ENCODE measurements at places on chromosomes 1 and 21.
A peak's percentile ranks its signal among the peaks of the same experiment; 100 is the strongest.

GRCh38 chr1:4485398-4485797 lies 169.0 kb upstream of the AJAP1 start:
- no peak for DNase-seq

DNA sequence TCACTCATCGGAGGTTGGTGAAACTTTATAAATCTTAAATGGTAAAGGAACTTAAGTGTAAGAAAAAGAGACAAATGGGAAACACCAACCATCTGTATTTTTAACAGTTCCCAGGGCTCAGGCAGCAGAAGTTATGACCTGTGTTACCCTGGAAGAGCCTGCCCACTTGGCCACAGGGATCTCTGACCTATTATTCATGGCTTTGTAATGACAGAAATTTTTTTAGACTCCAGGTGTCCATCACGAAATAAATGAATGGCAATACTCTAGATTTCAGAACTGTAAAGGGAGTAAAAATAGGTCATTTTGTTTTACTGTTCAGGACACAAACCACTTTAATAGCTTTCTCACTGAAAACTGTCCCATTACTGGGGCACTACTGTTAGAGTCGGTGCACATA lies 389.8 kb downstream of the VAV3 start:
- no peak for DNase-seq

DNA sequence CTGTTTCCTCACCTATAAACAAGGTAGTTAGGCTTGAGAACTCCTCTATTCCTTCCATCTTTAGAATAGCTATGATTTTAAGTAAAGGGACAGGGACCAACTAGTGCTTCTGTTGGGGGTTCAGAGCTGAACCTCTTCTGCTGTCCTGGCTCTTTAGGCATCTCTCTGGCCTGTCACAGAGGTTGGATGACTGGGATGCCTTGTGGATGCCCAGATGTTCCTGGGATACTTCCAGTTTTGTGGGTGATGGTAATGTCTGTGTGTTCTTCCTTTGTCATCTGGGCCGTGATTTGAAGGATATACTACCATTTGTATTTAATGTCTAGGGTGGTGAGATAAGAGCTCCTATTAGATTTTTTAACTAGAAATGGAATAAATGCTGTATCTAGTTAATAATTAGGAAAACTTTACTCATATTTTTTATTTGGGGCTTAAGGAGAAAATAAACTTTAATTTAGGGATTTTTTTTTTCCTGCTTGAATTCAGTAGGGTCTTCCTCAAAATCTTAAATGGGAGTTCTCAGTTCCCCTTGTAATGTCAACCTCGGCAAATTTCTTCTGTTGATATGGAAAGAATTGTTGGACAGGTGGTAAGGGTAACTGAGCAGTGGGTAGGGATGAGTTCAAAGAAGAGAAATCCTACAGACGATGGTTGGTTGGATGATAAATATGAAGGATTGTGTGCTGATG lies 47.2 kb downstream of the LAMC1 start:
- DNase-seq, result no peak

DNA sequence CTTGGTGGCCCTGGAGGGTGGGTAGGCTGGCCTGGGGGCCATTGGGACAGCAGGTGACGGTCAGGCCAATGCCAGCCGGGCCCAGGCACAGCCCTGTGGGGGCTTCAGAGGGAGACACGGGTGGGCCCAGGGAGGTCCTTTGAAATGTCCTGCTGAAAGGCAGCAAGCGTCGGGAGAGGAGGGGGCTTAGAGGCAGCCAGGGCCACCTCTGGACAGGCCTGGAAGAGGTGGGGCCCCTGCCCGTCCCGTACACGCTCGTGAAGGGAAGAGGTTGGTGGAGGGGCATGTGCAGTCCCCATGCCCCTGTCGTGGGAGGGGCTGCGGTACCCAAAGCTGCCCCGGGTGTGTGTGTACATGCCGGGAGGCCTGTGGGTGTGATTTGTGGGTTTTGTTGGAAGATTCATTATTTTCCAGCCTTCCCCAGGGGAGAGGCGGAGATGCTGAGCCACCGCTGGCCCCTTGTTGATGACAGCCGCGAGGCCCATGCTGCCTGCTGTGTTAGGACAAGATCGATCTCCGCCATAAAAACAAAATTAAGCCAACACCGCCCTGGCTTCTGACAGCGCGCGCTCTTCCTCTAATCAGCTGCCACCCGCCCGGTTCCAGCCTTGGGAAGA lies 3.4 kb upstream of the PLCH2 start:
- no peak for DNase-seq

DNA sequence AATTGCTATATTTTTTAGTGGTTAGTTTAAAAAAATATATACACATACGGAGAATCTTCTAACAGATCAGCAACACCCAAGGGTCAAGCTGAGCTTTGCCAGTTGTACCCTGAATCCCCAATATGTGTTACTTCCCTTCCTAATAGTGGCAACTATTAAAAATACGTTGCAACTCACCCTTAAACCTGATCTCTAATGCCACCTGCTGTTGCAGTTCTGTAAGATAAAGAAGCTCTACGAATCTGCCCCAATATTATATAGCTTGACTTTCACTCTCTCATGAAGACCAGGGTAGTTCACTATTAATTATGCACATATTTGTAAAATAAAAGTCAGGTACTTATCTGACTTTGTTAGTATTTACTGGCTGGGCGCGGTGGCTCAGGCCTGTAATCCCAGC lies 58.4 kb downstream of the ASH1L start:
- no peak for DNase-seq

- DNase-seq, result no peak
Observed at GRCh38 chr1:79041666-79042065, 35.1 kb upstream of the ADGRL4 start.

DNA sequence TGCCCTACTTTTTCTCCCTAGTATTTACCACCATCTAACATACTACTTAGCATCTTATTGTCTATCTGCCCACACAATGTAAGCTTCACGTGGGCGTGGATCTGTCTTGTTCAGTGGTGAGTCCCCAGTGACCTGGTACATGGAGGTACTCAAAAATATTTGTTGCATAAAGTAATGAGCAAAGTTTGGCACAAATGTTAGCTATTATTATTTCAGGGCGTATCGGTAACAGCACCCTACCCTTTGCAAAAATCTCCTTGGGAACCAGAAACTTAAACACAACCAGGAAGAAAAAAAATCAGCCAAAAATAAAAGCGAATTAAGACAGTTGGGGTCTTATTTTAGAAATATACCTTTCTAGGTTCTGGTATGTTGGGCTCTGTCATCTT lies 454 bp upstream of the NENF start:
- DNase-seq, result peak; percentile 9

- DNase-seq, result peak; percentile 83
Observed at GRCh38 chr21:26842974-26843932, 2.0 kb downstream of the ADAMTS1 start.

DNA sequence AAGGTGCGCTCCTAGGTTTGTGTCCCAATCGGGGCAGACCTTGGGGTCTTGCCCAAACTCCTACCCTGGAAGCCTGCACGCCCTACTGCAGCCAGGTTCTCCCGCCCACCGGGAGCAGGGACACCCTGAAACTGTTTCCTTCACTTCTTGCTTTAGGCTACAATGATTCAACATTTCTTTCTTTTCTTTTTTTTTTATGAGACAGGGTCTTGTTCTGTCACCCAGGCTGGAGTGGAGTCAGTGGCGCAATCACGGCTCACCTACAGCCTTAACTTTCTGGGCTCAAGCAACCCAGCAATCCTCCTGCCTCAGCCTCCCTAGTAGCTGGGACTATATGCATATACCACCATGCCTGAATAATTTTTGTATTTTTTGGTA lies 75.8 kb downstream of the ITPKB start:
- no peak for DNase-seq

DNA sequence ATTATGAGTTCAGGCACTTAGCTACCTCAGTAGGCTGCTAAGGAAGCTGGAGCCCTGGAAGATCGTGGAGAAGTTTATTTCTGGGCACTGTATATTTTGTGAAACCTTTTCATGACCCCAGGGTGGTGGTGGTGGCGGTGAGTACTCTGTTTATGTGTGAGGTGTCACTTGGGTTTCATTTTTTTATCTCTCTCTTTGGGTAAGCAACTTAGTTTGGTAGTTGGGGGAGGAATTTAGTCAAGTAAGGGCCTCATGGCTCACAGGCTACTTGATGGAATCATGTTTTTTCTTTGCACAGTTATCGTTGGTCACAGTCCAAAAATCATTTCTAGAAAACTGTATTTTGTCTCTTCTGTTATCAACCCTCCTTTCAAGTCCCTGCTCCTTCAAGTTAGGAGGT lies 33.9 kb downstream of the C1orf141 start:
- no peak for DNase-seq

GRCh38 chr1:204151552-204152309 lies at the start of gene ETNK2:
ETNK2 (minus strand) TSS chr1:204152044; CDS start chr1:204151852, 192 bp downstream.
- no peak for DNase-seq

GRCh38 chr1:916173-917075 lies 7.3 kb upstream of the SAMD11 start:
- DNase-seq, result no peak

- no peak for DNase-seq
Observed at GRCh38 chr1:157725221-157725577, 24.6 kb upstream of the FCRL3 start.

DNA sequence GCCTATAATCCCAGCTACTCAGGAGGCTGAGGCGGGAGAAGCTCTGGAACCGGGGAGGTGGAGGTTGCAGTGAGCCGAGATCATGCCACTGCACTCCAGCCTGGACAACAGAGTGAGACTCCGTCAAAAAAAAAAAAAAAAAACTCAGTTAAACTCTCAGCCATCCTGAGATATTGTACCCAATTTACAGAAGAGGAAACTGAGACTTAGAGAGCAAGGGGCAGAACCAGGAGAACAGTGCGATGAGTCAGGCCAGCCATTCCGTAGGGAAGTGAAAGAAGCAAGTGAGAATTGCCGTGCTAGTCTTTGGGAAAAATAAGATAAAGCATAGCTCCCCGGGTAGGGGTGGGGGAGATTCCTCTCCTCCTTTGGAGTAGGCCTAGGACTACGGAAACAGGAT lies 69.7 kb downstream of the SETD4 start:
- no peak for DNase-seq

DNA sequence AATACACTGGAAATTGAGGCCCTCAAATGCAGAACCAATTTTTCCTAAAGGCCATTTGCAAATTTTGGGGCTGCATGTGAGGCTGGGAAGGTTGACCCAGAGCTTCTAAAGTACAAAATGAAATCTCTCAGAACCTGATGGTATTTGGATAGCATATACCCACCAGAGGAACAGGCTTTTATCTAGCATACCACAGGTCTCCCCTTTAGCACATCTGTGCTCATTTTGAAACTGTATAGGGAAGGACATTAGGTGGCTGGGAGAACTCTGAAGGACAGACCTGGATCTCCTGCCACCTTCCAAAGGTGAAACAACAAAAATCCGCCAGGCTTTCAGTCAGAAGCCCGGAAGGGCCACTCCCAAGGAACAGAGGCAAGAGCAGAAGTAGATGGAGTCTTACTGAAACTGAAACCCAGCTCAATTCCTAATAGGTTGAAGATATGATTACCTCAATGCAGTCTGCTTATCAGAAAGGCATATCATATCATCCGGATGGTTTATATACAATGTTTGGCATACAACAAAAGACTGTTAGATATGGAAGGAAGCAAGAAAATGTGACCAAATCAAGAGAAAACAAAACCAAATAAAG lies 11.6 kb downstream of the CD55 start:
- no peak for DNase-seq

- peak; percentile 26 for DNase-seq
Observed at GRCh38 chr21:35366394-35367080, 317.4 kb upstream of the RUNX1 start.

GRCh38 chr1:100252901-100253300 lies 3.3 kb upstream of the DBT start:
- no peak for DNase-seq

DNA sequence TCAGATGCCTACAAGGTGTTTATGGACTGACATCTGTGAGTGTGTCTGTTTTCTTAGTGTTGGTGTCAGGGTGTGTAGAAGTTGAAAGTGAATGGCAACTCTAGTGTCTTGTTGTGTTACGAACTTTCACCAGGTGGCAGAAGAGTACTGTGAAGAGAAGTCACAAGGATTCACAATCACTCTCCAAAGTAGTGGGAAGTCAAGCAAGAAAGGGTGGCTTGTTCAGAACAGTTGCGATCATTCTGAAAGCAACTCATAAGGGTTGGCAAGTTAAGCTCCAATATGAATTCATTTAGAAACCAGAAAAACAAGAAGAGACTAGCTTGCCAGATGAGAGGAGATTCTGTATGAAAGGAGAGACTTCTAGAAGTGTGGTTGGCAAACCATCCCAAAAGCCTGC lies 86.1 kb downstream of the FASLG start:
- DNase-seq, result peak; percentile 58

DNA sequence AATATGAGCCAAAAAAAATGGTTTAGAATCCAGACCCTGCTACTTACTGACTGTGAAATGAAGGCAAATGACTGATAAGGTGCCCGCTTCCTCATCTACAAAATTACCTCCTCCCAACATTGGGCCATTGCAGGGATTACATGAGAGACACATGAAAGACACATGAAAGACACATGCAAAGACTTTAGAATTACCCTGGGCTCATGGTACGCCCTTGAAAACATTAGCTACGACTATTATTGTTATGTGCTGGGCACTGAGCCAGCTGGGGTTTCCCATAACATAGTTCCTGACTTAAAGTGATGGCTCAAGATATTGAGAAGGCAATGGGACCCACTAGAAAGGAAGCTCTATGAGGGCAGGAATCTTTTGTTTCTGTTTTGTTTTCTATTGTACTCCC lies 43.7 kb upstream of the KANK4 start:
- no peak for DNase-seq

GRCh38 chr1:53951697-53952096 lies 5.5 kb downstream of the LRRC42 start:
- no peak for DNase-seq

DNA sequence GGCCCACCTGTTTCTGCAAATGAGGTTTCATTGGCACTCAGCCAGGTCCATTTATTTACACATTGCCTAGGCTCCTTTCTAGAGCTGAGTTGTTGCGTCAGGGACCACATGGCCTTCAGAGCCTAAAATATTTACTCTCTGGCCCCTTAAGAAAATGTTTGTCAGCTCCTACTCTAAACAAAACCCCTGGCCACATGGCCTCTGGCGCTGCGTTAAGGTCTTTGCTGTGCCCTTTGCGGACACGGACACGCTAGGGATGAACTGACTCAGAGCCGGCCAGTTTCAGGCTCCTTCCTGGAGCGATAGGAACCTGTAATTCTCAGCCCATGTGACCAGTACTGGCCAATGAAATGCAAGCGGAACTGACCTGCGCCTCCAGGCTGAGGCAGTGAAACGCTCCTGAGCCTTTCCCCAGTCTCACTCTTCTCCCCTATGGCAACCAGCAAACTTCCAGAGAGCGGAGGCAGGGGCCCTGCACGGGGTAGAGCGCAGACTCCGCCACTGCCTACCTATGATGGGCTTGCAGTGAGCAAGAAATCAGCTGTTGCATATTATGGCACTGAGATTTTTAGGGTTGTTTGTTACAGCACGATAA lies 160.3 kb downstream of the ETS2 start:
- DNase-seq, result no peak

Data from HS-5 (cell line).